ENCODE measurements at places on chromosomes 7 and 10. TPM values are rescaled to one million over a fixed set of nuclear protein-coding genes. Genes with fewer than 3 reads are reported as not detected.

The EBLN1 gene
- not detected for total RNA-seq

The MCU gene
- 28.3 TPM for total RNA-seq

The HOXA6 gene
- 1.3 TPM for total RNA-seq

The C10orf105 gene
- total RNA-seq, result not detected

The ADARB2 gene
- 0.18 TPM for total RNA-seq

The DGKI gene
- total RNA-seq, result 0.43 TPM

The ANKRD1 gene
- total RNA-seq, result 35.0 TPM

The OR13A1 gene
- total RNA-seq, result not detected

The DPYSL4 gene
- 19.3 TPM for total RNA-seq

The SH2B2 gene
- total RNA-seq, result 3.5 TPM

The GLI3 gene
- total RNA-seq, result 0.45 TPM

The MEIG1 gene
- total RNA-seq, result 0.77 TPM

The PTN gene
- total RNA-seq, result not detected

The MCM10 gene
- total RNA-seq, result 23.8 TPM

The LRRC18 gene
- total RNA-seq, result not detected

The TACC2 gene
- 92.6 TPM for total RNA-seq

The UNC5B gene
- 2.8 TPM for total RNA-seq

The MEOX2 gene
- total RNA-seq, result not detected

The CUZD1 gene
- total RNA-seq, result 1.0 TPM

The GHRHR gene
- total RNA-seq, result not detected

The HOGA1 gene
- total RNA-seq, result 2.3 TPM

The ZCWPW1 gene
- total RNA-seq, result 1.4 TPM

The FEZF1 gene
- not detected for total RNA-seq

The LIPJ gene
- total RNA-seq, result not detected

The ZSCAN21 gene
- 11.0 TPM for total RNA-seq

The ADAMTS14 gene
- 0.11 TPM for total RNA-seq

The SFTPA1 gene
- not detected for total RNA-seq
